ENCODE measurements at places on chromosomes 6 and 20. TPM values are rescaled to one million over a fixed set of nuclear protein-coding genes. Genes with fewer than 3 reads are reported as not detected.

The PNLDC1 gene
- total RNA-seq: 0.52 TPM

DNA sequence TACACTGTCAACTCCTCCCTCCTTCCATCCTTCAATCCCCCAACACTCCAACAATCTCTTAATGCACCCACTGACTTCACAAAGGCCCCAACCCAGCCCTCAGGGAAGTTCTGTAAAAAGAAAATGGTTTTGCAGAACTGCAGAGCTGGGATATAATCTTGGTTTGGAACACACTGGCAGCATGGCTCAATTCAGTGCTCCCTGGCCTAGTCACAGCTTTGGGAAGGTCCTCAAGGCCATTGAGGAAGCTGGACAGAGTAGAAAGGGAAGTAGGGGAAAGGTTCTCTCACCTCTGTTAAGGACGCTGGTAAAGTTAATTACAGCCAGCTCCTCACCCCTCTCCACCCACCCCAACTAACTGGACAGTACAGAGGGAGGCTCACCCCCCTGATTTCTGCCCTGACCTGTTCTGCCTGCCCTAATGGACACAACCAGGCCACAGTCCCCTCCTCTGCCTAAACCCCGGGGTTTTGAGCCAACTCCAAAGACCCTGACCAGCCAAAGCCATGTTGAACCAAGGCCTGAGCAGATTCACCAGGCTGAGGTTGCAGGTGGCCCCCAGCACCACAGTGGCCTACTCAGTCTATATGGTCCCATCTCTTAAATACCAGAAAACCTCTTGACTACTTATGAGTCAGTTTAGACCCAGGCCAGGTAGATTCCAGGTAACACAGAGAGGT lies 49.2 kb downstream of the MAFB start:
- DNase-seq: no peak
- no peak overlapping the region for H3K27ac ChIP-seq
- H3K36me3 ChIP-seq: no peaks in the 10 kb centered on the region
- H3K4me3 ChIP-seq: no peak overlapping the region
- H3K4me1 ChIP-seq: peaks cover 12% of the 10 kb centered on the region

GRCh38 chr6:139801571-139802321 lies 427.3 kb upstream of the CITED2 start:
- no peaks in the 10 kb centered on the region for H3K36me3 ChIP-seq
- H3K27ac ChIP-seq: no peak overlapping the region
- no peak overlapping the region for H3K4me3 ChIP-seq
- DNase-seq: no peak
- H3K4me1 ChIP-seq: no peaks in the 10 kb centered on the region

- H3K36me3 ChIP-seq: no peaks in the 10 kb centered on the region
- H3K4me1 ChIP-seq: no peaks in the 10 kb centered on the region
- no peaks in the 10 kb centered on the region for H3K27me3 ChIP-seq
- H3K4me3 ChIP-seq: no peak overlapping the region
These were observed 223.2 kb downstream of the PRL start for GRCh38 chr6:22073516-22074198.

The ADGRF4 gene
- not detected for total RNA-seq

The PTGIS gene
- total RNA-seq: 10.9 TPM

DNA sequence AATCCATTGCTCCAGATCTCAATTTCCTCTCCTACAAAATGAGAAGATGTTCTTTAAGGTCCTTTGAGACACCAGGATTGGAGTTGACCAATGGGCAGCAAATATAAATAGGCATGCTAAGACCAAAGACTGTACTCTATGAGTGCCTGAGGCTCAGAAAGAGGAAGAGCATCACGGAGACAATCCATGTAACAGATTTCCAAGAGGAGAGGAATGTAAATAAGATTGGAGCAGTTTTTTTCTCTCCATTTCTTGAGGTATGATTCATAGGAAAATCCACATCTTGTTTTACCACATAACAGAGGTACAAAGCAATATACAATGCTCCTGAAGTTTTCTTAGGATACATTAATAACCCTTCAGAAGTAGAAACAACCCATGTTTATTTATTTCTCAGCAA lies 109.8 kb downstream of the UBE3D start:
- DNase-seq: no peak
- no peak overlapping the region for H3K27ac ChIP-seq
- H3K4me1 ChIP-seq: no peaks in the 10 kb centered on the region
- no peak overlapping the region for H3K4me3 ChIP-seq

The BHLHE23 gene
- total RNA-seq: not detected

The PCK1 gene
- 33.3 TPM for total RNA-seq

- no peaks in the 10 kb centered on the region for H3K4me1 ChIP-seq
- no peak overlapping the region for H3K27ac ChIP-seq
- DNase-seq: no peak
- H3K27me3 ChIP-seq: no peaks in the 10 kb centered on the region
These were observed 178.6 kb upstream of the SCGN start for GRCh38 chr6:25473447-25473846.

GRCh38 chr6:145816392-145816791 lies 1.8 kb upstream of the FBXO30 start:
- H3K4me1 ChIP-seq: peaks cover 24% of the 10 kb centered on the region
- DNase-seq: no peak
- no peak overlapping the region for H3K4me3 ChIP-seq
- H3K27ac ChIP-seq: no peak overlapping the region

The KCNB1 gene
- 0.52 TPM for total RNA-seq

DNA sequence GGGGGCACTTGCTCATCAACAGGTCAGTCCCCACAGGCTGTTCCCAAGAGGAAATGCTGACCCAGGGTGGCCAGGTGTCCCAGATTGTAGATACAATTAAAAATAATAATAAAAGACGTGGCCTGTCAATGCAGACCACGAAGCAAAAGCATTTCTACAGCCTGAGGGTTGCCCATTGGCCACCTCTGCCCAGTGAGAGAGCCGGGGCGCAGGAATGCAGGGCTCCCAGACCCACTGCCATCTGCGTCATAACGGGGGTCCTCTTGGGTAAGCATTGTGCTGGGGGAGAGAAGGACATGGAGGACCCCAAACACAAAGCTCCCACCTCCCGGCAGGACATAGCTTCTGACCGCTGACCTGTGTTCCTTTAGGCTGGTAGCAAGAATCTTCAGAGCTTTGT lies 22.9 kb upstream of the AFDN start:
- no peak for DNase-seq
- no peaks in the 10 kb centered on the region for H3K36me3 ChIP-seq
- H3K27ac ChIP-seq: no peak overlapping the region

The AVP gene
- total RNA-seq: not detected

The LIN28B gene
- not detected for total RNA-seq

The SLC17A4 gene
- 4.0 TPM for total RNA-seq

- H3K27me3 ChIP-seq: no peaks in the 10 kb centered on the region
- peaks cover 5% of the 10 kb centered on the region for H3K4me1 ChIP-seq
- H3K36me3 ChIP-seq: no peaks in the 10 kb centered on the region
- no peak for DNase-seq
- H3K27ac ChIP-seq: no peak overlapping the region
- no peak overlapping the region for H3K4me3 ChIP-seq
These were observed 100.8 kb downstream of the BFSP1 start for GRCh38 chr20:17430125-17430950.

DNA sequence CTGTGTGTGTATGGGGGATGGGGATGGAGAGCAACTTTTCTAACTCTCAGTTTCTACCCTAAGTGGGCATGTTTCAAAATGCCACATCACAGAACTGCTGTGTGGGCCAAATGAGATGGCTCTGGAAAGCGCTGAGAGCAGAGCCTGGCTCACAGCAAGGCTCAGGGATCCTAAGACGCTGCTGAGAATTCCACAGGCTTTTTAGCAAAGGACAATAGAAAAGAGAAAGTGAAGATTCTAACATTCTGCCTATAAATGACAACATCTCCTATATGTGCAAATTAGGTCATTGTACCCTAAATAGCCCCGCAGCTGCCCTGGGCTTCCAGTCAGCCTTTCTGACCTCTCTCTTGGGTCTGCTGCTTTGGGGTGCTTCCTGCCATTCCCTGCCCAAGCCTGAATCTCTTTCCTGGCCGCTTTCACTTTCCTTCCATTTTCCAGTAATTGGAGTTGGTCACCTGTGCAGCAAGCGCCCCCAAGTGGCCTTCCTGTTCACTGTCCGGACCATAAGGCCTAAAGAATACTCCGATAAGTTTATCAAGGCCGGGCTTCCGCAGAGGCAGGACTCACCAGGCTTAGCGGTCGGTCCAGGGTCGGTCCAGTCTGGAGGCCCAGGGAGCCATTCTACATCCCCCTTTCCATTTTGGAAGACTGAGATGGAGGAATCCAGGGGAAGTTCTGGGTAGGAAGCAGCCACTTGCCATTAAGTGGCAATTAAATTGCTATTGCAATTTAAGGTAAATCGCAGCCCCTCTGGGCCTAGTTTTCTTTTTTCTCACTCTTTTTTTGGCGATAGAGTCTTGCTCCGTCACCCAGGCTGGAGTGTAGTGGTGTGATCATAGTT lies 6.7 kb upstream of the DDR1 start:
- H3K27ac ChIP-seq: peak overlapping the region; percentile 66
- no peak overlapping the region for H3K4me3 ChIP-seq
- H3K27me3 ChIP-seq: no peaks in the 10 kb centered on the region
- peaks cover 43% of the 10 kb centered on the region for H3K4me1 ChIP-seq
- no peaks in the 10 kb centered on the region for H3K36me3 ChIP-seq

The HLA-DOA gene
- total RNA-seq: 2.0 TPM

GRCh38 chr20:35823147-35823546 lies 51.3 kb downstream of the PHF20 start:
- no peak overlapping the region for H3K27ac ChIP-seq
- DNase-seq: no peak
- no peaks in the 10 kb centered on the region for H3K4me1 ChIP-seq
- no peak overlapping the region for H3K4me3 ChIP-seq
- no peaks in the 10 kb centered on the region for H3K27me3 ChIP-seq

The SIRPD gene
- total RNA-seq: not detected

DNA sequence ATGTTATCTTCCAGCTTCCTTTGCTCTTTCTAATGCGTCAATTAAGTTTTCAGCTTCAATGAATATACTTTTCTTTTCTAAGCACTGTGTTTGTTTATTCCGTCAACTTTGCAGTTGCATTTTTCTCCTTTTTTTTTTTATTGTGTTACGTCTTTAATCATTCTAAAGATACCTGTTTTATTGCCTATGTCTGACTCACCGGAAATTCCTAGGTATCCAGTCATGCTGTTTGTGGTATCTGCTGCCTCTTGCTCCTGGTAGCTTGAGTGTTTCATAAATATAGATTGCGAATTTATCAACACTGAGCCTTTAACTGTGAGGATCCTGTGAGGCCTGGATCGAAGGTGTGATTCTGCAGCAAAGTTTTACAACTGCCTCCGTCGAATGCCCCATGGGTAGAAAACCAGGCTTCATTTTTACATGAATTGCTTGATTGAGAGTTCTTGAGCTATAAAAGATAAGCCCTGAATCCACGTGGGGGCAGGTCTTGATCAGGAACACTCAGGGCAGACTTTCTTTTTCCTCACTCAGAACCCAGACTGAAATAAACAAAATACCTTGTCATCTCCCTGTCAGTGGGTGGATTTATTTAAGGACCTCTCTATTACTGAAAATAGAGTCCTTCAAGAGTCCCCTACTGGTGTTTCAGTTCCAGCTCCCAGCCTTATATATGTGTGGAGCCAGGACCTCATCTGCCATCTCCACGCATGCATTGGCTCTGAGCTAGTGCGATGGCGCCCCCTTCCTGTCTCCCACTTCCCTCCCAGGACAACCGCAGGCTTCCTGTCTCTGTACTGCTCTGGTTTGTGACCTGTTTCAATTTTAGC lies 60.1 kb upstream of the LRRC1 start:
- no peaks in the 10 kb centered on the region for H3K4me1 ChIP-seq
- H3K4me3 ChIP-seq: no peak overlapping the region

- DNase-seq: no peak
- H3K27ac ChIP-seq: no peak overlapping the region
- no peaks in the 10 kb centered on the region for H3K4me1 ChIP-seq
- no peaks in the 10 kb centered on the region for H3K27me3 ChIP-seq
These were observed 183.4 kb downstream of the ADGRG6 start for GRCh38 chr6:142485256-142485655.

The CCN6 gene
- total RNA-seq: not detected

The BPIFB2 gene
- not detected for total RNA-seq

- H3K4me1 ChIP-seq: peaks cover 17% of the 10 kb centered on the region
- H3K27me3 ChIP-seq: no peaks in the 10 kb centered on the region
- H3K27ac ChIP-seq: no peak overlapping the region
- no peak for DNase-seq
These were observed 84.9 kb upstream of the SCAF8 start for GRCh38 chr6:154648188-154648887.

The MTG2 gene
- 8.8 TPM for total RNA-seq

The UNC5CL gene
- 30.3 TPM for total RNA-seq

The C6orf163 gene
- total RNA-seq: 2.6 TPM

GRCh38 chr20:34927736-34928135 lies 27.9 kb downstream of the GSS start:
- H3K27ac ChIP-seq: no peak overlapping the region
- DNase-seq: no peak
- H3K27me3 ChIP-seq: no peaks in the 10 kb centered on the region

DNA sequence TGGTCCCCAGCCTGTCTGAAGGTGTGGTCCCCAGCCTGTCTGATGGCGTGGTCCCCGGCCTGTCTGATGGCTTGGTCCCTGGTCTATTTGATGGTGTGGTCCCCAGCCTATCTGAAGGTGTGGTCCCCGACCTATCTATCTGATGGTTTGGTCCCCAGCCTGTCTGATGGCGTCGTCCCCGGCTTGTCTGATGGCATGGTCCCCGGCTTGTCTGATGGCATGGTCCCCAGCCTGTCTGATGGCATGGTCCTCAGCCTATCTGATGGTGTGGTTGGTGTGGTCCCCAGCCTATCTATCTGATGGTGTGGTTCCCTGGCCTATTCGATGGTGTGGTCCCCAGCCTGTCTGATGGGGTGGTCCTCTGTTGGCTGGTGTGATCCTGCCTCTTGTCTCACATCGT lies 18.2 kb upstream of the MRGBP start:
- no peak overlapping the region for H3K27ac ChIP-seq
- H3K27me3 ChIP-seq: no peaks in the 10 kb centered on the region
- H3K4me1 ChIP-seq: peaks cover 22% of the 10 kb centered on the region
- no peaks in the 10 kb centered on the region for H3K36me3 ChIP-seq

The LINC00237 gene
- total RNA-seq: not detected

- H3K36me3 ChIP-seq: peaks cover 2% of the 10 kb centered on the region
- no peaks in the 10 kb centered on the region for H3K27me3 ChIP-seq
- H3K4me3 ChIP-seq: no peak overlapping the region
- no peak for DNase-seq
- peaks cover 37% of the 10 kb centered on the region for H3K4me1 ChIP-seq
These were observed 120.1 kb downstream of the TCP11 start for GRCh38 chr6:35021004-35021403.

DNA sequence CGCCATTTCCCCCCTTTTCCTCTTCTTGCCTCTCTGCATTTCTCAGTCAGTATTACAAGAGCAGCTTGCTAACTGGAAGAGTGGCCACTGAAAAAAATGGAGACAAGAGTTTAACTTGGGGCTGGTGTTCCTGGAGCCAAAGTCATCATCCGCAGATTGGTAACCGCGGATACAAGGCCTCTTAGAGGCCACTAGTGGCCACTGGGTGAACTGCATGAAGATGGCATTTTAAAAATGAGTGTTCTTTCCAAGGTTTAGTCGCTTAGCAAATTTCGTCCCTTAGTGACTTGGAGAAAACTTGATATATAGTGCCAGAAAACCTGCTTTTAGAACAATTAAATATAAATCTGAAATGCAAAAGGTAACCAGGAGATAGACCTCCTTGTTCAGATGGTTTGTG lies 4.8 kb downstream of the F13A1 start:
- no peak overlapping the region for H3K4me3 ChIP-seq
- no peaks in the 10 kb centered on the region for H3K27me3 ChIP-seq
- no peaks in the 10 kb centered on the region for H3K36me3 ChIP-seq
- no peaks in the 10 kb centered on the region for H3K4me1 ChIP-seq
